Epithelial cell of esophagus (primary cell): ENCODE measurements at places on chromosomes 2 and 18.

DNA sequence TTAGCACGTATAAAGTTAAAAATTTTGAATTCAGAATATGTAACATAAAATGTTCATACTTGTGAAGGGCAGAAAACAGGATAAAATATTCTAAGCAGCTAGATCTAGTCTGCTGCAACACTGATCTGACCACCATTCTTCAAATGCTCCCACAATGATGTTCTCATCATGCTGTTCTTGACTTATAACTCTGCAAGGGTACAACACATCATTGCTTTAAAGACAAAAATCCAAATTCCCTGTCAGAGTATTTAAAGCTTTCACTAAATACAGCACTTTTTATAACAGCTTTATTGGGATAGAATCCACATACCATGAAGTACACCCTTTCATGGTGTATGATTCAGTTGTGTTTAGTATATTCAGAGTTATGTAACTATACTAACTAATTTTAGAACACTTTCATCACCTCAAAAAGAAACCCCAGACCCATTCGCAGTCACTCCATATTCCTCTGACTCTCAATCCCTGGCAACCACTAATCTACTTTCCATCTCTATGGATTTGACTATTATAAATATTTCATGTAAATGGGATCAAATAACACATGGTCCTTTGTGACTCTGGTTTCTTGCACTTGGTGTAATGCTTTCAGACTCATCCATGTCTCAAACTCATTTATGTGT is 56.4 kb downstream of the MAP4K3 start:
- no peak for DNase-seq

DNA sequence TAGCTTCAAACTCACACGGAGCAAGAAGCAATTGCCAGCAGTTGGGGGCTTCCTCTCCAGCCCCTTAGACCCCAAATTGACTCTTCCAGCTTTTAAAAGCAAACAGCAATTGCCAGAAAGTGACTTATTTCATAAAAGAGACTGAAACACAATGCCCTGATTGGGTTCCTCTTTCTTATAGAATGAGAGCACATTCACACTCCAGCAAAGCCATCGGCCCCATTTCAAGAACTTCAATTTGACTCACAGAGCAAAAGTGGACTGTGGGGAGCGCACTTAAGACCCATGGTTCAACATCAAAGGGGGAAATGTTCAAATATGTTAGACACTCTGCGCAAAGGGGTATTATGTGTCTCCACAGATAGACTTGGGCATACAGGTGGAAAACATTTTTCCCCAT is 484.7 kb downstream of the BCL11A start:
- no peak for DNase-seq

GRCh38 chr2:151289972-151290866 is 751 bp upstream of the NMI start:
- DNase-seq = peak; percentile 92

- DNase-seq = no peak
Observed at GRCh38 chr2:203951366-203951902, 14.9 kb downstream of the ICOS start.

DNA sequence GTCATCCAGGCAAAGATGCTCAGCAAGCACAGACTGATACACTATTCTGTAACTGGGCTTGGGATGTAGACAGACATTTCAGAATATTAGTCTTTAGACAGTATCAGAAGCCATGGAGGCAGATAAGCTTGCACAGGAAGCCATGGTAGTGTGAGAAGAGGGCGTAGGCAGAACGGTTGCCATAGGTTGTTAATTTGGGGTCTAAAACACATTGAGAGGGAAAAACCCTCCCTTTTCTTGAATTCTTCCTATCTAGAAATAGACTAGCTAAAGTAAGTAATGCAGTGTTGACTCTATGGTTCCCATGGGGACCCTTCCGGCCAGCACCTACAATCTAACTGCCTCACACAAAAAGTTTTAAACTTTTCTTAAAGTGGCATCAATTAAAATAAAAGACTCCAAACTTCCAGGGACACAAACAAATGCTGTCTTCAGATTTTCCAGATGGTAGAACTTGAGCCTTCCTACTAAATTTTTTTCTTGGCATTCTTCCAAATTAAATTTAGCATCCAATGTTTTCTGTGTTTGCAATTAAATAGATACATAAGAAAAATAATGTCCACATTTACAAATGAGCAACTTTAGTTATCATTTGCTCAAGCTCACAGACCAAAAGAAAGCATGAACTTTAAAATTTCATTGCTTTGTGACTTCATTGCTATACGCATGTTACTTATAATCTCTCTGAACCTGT is 1.9 kb downstream of the PRKRA start:
- DNase-seq = no peak

DNA sequence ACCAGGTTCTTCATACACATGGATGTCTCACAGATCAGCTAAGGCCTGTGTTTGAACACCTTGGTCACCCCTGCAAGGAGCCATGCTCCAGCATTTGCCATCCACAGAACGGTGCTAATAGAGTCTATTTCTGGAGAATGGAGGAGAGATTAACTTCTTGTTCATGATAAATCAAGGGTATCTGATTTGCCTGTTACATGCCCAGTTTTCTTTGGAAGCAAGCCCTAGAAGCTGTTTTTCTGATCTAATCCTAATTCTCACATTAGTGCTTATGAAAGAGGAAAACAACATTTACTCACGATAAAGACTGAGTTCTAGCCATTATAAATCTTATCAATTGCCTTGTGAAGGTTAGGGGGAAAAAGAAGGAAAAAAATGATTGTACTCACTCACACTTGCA is 119.6 kb upstream of the DTNA start:
- no peak for DNase-seq

DNA sequence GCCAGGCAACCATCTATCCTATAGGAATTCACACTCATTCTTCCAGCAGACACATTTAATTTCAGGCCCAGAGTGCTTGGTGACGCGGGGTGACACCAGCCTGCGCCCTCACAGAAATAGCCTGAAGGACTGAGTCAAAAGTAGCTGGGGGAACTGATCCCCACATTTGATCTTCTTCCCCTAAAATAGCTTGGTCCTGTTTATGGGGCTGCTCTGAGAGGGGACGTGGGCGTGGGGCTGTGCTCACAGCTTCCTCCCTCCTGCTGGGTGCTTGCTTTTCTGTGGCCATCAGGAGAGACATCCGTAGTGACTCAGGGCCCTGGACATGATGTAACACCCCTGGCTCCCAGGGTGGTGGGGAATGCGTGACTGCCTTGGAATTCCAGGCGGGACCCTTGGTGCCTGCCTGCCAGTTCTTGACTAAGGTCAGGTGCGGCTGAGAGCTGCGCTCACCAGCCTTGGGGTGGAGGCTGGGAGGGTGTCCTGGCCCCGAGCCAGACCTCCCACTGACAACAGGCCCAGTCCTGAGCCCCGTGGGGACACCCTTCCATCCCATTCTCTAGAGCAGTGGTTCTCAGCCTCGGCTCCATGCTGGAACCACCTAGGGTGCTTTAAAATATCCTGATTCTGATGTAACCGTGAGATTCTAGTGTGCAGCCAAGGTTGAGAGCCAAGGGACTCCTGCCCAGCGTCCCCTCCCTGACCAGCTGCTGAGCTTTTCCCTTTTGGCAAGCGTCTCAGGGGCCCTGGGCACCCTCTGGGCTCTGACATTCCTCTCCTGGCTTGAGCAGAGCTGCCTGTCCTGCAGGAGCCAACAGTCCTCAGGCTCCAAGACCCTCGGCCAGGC is 47.4 kb upstream of the SMAD7 start:
- peak; percentile 97 for DNase-seq

DNA sequence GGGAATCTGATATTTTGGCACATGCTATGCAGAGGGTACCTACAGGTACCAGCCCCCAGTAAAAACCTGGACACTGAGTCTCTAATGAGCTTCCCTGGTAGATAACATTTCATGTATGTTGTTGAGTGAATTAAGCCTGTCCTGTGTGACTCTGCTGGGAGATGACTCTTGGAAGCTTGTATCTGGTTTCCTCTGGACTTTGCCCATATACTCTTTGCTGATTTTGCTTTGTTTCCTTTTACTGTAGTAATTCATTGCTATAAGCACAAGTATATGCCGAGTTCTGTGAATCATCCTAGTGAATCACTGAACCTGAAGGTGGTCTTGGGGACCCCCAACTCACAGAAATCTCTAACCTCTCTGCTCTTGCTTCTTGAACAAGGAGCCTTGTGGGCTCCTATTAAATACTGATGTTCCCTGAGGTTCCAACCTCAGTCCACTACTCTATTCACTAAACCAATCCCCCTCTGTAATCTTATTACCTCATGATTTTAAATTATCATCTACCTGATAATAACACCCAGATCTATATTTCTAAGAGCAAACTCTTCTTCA is 94.3 kb upstream of the WDSUB1 start:
- DNase-seq = no peak

DNA sequence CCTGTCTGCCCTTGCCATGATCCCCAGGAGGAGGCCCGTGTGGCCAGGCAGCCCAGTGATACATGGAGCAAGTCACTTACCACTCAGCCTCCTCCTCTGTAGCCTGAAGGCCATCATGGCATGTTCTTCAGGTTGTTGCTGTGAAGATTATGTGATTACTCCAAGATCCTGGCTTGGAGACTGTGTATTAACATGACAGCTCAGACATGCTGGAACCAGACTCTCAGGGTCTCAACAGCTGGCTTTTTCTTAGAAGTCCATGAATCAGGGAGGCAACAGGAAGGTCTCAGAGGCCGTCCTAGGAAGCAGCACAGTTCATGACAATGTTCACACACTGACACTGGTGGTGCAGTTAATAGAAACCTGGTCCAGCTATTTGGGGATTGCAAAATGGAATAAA is 158.6 kb upstream of the TWIST2 start:
- DNase-seq = no peak

GRCh38 chr2:37005118-37005868 is 39.0 kb upstream of the STRN start:
- peak; percentile 63 for DNase-seq

- no peak for DNase-seq
Observed at GRCh38 chr18:48674758-48675351, 136.0 kb downstream of the CTIF start.

GRCh38 chr2:86274918-86275275 is 62.5 kb downstream of the REEP1 start:
- no peak for DNase-seq

DNA sequence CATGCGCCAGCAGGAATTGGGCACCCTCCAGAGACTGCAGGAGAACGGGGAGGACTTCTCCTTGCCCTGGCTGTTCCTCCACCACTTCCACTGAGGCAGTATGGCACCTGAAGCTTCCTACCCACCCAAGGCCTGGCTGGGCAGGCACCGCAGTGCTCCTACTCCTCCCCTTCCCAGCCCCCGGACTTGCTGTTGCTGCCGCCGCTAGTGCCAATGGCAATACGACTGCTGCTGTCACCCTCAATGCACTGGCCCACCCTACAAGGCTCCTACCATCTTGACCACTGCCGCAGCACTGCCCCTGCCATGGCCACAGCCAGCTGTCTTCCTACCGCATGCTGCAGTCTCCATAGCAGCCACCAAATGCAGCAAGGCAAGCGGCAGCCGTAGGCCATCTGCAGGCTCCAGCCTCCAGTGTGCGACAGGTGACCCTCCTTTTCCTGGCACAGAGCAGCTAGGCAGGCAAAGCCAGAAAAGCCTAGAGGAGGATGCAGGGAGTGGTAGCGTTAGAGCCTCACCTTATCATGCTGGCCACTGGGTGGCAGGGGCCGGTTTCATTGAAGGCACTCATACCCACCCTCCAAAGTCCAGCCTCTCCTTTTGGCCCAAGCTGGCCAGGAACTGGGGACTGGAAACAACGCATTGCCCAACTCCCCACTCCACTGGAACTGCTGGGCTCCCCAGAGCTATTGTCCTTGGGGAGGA is 47.4 kb upstream of the ANKRD62 start:
- DNase-seq = no peak

GRCh38 chr2:45005261-45006002 is 3.8 kb downstream of the SIX2 start:
- DNase-seq = no peak

GRCh38 chr2:141778315-141778835 is 352.4 kb downstream of the LRP1B start:
- no peak for DNase-seq

- peak; percentile 70 for DNase-seq
Observed at GRCh38 chr2:70964596-70965386, 13.6 kb upstream of the ANKRD53 start.

DNA sequence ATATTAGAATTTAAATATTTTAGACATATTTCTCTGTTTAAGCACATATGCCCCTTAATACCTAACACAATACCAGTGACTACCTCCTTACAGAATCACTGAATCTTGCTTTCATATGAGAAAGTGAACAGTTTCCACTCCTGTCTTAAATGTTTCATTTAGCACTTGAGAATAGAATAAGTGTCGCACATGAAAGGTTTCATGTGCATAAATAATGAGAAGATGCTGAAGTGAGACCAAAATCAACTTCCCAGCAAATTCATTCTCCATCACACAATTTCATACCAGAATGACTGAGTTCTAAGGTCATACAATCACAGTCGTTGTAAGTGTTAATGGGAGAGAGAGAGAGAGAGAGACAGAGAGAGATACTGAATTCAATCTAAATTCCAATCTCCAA is 51.2 kb downstream of the ATIC start:
- no peak for DNase-seq

DNA sequence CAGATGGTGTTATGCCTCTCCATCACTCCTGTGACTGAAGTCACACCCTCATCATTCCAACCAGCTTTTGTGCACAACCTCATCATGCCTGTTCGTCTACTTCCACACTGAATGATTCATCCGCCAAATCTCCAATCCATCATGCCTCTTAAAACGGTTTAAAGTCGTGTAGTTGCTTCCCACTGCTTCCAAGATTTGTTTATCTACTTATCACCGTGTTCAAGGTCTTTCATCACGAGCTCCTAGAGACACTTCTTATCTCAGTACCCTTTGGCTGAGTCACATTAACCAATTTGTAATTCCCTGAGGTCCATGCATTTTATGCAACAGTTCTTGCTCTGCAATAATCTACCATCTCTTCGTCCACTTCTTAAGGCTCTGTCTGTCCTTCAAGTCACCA is 592.3 kb upstream of the ID2 start:
- DNase-seq = peak; percentile 46

- DNase-seq = peak; percentile 60
Observed at GRCh38 chr2:127355407-127356008, 32.3 kb downstream of the MAP3K2 start.

- no peak for DNase-seq
Observed at GRCh38 chr2:53150146-53150545, 617.5 kb upstream of the CHAC2 start.

- no peak for DNase-seq
Observed at GRCh38 chr2:203992509-203992908, 55.9 kb downstream of the ICOS start.

- DNase-seq = peak; percentile 33
Observed at GRCh38 chr18:3189884-3190283, 29.9 kb downstream of the MYOM1 start.

- DNase-seq = no peak
Observed at GRCh38 chr2:96962567-96963203, 23.7 kb downstream of the FAM178B start.

GRCh38 chr2:3342324-3342723 is 35.3 kb downstream of the EIPR1 start:
- no peak for DNase-seq

- no peak for DNase-seq
Observed at GRCh38 chr18:67862069-67862468, 345.5 kb upstream of the DSEL start.

GRCh38 chr2:63695583-63695982 is 106.8 kb downstream of the MDH1 start:
- DNase-seq = no peak
